ENCODE measurements at places on chromosomes 11 and 22.

DNA sequence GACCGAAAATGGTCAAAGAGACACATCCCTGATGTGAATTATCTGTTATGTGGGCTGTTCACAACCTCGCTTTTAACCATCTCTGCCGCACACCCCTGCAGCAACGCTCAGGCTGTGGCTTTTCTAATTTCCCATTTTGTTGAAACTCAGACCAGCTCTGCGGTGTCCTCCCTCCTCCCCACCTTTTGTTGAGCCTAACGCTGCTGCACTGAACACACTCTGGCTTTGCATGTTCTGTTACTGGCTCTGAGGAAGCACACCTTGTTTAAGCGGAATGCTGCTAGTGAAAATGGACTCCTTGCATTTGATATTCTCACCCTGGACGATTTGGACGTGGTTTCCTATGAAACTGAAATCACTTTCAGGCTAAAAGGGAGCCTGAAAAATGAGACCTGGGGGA lies 198.5 kb upstream of the MTNR1B start:
- DNase-seq = no peak

GRCh38 chr22:17675584-17675983 lies 37.0 kb downstream of the BCL2L13 start:
- no peak for DNase-seq

DNA sequence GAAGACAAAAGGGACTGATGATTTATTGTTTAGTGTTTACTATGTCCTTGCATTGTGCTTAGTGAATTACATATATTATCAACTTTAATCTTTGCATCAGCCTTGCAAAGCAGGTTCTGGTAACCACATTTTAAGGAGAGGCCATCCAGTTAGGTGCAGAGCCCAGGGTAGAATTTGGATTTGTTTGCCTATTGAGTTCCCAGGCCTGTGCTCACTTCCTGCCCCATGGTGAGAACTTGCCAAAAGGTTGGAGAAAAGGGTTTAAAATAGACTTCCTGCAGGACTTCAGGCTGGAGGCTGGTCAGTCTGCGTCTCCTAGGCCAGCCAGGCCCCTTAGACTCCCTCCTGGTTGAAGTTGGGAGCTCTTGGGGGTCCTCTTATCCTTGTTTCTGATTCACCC lies 72.1 kb downstream of the ATXN10 start:
- DNase-seq = no peak

DNA sequence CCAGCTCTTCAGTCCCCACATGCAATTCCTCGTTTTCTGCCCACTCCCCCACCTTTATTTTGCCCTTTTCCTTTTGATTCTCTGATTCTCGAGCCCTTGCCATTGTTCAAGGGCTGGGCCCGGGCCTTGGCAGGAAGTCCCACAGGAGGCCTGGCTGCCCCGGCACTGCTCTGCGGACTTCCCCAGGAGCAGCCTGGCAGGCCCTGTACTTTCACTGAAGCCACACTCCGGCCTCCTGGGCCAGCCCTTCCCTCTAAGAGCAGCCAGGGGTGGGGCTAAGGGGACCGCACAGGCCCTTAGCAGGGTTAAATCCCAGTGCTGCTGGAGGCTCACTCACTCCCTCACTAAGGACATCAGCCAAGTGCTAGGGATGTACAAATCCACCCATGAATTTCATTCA lies 4.1 kb downstream of the LRRC32 start:
- no peak for DNase-seq

GRCh38 chr11:134763030-134763388 lies 351.0 kb upstream of the B3GAT1 start:
- DNase-seq = no peak

- DNase-seq = peak; percentile 39
Measured at GRCh38 chr11:96680211-96681018, 290.6 kb downstream of the JRKL start.

- DNase-seq = no peak
Measured at GRCh38 chr11:74877132-74877531, 71.8 kb downstream of the XRRA1 start.

DNA sequence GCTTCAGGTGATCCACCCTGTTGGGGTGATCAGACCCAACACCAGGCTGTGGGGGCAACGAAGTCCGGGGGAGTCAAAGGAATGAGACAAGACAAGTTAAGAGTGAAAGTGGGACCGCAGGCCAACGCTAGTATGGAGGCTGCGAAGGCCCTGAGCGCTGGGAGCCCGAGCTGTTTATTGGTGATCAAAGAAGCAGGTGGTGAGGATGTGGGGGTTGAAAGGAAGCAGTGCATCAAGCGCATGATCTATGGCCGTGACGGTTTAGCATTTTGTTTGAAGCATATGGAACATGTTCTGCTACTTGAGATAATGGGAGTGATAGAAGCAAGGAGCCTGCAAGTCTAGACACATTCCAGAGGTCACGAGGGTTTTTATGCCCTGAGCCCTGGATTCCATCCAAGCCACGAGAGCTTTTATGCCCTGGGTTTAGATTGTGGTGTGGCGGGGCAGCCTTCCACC lies 49.5 kb downstream of the MCHR1 start:
- peak; percentile 57 for DNase-seq

GRCh38 chr22:50182176-50183081 lies 3.3 kb upstream of the TRABD start:
- no peak for DNase-seq

DNA sequence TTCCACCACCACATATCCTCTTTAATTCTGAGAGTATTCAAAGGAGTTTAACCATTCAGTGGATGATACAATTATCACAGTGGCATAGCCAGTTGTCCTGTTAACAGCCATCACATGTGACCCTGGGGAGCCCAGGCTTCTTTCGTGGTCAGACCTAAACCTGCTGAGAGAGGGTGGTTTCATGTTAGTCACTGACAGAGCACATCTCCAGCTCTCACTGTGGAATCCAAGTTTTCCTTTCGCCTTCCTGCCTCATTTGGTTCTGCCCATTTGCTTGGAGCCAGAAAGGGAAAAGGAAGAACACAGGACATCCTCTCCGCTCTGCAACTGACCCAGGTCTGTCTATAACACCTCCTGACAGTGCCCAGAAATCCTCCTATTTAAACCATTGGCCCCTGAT lies 60.4 kb downstream of the MCHR1 start:
- no peak for DNase-seq

DNA sequence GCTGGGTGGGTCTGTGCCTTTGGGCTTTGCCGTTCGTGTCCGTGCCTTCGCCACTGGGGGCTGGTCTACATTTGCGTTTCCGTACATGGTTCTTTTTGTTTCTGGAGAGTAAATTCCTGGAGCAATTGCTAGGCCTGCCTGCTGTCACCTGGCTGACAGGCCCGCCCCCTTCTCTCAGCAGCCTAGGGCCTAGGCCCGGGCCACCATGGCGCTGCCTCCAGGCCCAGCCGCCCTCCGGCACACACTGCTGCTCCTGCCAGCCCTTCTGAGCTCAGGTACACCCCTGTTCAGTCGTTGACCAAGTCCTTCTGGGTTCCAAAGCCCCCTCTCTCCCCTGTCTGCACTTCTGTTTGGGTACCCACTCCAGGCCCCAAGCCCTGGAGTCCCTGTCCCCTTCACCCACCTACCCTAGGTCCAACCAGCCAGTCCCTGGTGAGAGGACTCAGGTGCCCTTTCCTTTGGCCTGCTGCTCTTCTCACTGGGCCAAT lies 649 bp downstream of the TMEM25 start:
- DNase-seq = no peak

- DNase-seq = no peak
Measured at GRCh38 chr11:122395282-122395681, 260.2 kb upstream of the UBASH3B start.

DNA sequence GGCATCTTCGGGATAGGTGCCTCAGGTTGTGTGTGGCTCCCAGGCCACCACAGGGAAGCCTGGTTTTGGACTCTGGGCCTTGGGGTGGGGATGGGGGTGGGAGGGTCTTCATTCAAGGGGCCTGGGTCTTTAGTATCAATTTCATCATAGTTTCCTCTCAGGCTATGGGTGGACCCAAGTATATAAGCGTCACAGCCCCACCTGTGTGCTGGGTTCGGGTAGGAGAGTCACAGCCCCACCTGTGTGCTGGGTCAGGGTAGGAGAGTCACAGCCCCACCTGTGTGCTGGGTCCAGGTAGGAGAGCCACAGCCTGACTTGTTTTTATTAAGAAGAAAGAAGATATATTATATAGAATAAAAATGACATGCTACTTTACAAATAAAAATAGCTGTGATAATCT lies 422.1 kb downstream of the BRD1 start:
- no peak for DNase-seq

GRCh38 chr22:28656181-28656580 lies 23.5 kb downstream of the TTC28 start:
- no peak for DNase-seq

DNA sequence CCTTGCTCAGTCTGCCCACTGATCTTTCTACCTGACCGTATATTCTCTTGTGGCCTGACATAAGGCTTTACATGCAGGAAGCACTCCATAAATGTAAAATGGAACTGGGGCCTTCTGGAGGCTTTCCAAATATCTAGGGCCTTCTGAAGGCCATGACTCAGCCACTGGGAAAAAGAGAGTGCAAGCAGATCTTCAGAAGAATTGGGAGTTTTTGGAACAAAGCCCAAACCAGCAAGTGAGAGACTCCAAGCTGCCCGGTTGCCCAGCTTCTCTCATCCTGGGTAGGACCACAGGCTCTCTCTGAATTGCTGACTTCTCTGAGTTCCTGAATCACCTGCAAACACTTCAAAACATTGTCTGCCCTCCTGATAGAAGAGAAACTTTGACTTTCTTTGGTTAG lies 107.9 kb upstream of the BMAL1 start:
- DNase-seq = no peak

- no peak for DNase-seq
Measured at GRCh38 chr11:59336931-59337330, 21.8 kb upstream of the OR5AN1 start.

- DNase-seq = no peak
Measured at GRCh38 chr11:130145311-130145812, 14.2 kb upstream of the ST14 start.
